Regular cardiac myocyte (primary cell): ENCODE measurements at places on chromosomes 16 and 17. TPM values are rescaled to one million over a fixed set of nuclear protein-coding genes. Genes with fewer than 3 reads are reported as not detected.

DPEP3 gene
- not detected in 2 replicates for total RNA-seq

OR4D1 gene
- total RNA-seq = not detected in 2 replicates

TMEM100 gene
- 1.1 and 2.7 TPM in 2 replicates for total RNA-seq

KRT33B gene
- total RNA-seq = under 0.01 TPM in 2 replicates

SNX20 gene
- total RNA-seq = not detected in 2 replicates

ZNF598 gene
- 8.5 and 21.1 TPM in 2 replicates for total RNA-seq

FBXW10B gene
- total RNA-seq = under 0.01 TPM in 2 replicates

XYLT1 gene
- 3.7 and 9.4 TPM in 2 replicates for total RNA-seq

SLC6A4 gene
- 0.77 and 11.6 TPM in 2 replicates for total RNA-seq

TTYH2 gene
- 0.85 and 1.5 TPM in 2 replicates for total RNA-seq

ALDH3A1 gene
- total RNA-seq = under 0.01 and 0.77 TPM in 2 replicates

GP1BA gene
- total RNA-seq = not detected in 2 replicates

IL32 gene
- total RNA-seq = 7.1 and 32.4 TPM in 2 replicates

PLEKHG4 gene
- 5.6 and 10.2 TPM in 2 replicates for total RNA-seq

KRTAP9-4 gene
- not detected in 2 replicates for total RNA-seq

TOX3 gene
- total RNA-seq = under 0.01 TPM in 1 of 2 replicates, not detected in the other

SLFN5 gene
- 52.7 and 58.9 TPM in 2 replicates for total RNA-seq

TBC1D3D gene
- not detected in 2 replicates for total RNA-seq

AARS1 gene
- total RNA-seq = 163 and 239 TPM in 2 replicates

TMC5 gene
- not detected in 2 replicates for total RNA-seq

ADAP2 gene
- 7.9 and 12.1 TPM in 2 replicates for total RNA-seq
